ENCODE measurements at places on chromosomes 7 and 10.

GRCh38 chr10:34736976-34737771, 77.9 kb downstream of the PARD3 start:
- DNase-seq: no peak

DNA sequence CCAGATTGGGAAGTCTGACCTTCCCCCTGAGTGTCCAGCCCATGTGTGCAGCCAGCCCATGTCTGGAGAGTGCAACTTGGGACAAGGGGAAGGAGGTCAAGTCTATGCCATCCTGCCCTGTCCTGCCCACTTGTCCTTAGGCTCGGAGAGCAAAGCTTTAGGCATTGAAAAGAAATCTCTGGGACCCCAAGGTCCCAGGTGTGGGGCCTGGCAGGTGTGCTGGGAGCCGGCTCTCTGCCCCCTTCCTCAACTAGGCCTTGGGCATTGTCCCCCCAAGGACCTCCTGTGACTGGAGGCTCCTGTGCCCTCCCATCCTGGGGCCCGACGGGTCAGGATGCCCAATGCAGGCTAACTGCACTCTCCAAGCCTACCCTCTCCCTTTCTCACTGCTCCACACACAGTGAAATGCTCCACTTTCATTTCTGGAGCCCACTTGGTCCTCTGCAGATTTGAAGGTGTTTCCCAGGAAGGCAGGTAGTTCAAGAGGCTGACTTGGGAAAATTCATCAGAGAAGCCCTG, 124.7 kb downstream of the PTPN20 start:
- DNase-seq: peak; percentile 15

DNA sequence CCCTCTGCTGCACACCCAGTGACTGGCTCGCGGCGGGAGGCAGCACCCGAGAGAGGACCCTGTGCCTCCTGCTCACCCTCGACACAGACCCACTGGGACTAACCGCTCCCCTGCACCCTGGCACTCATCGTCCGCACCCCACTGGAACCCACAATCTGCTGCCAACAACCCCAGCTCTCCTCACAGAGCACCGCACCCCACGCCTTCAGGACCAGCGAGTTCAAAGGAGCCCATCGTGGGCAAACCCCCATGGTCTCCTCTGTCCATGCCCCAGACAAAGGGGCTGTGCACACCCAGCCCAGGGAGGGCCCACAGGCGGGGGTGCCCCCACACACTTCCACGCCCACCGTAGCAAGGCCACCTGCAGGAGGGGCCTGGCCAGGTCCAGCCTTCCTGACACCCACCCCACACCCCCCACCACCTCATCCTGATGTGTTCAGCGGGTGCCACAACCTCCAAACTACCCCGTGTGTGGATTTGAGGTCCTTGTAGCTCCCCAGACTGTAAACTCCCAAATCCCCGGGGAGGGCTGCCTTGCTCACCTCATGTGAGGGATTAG, 14.0 kb downstream of the RASGEF1A start:
- DNase-seq: no peak

DNA sequence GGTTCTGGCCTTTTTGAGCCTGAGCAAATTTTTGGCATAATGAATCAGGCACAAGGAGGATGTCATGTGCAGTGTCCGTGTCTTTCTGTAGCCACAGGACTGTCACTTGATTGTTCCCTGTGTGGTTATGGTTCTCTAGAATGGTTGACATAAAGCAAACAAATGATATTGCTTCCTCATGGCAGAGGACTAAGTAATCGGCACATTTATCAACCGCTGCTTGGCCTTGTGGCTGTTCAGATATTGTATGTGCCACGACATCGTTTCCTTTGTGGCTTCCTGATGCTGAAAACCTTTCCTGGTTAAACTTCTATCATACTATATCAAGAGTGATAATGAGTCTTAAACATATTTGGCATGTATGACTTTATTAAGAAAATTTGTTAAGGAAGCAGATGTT, 598.8 kb downstream of the SUGCT start:
- no peak for DNase-seq

GRCh38 chr7:25002786-25003185, 22.8 kb upstream of the OSBPL3 start:
- DNase-seq: no peak

GRCh38 chr10:118901380-118901779, 128.1 kb upstream of the NANOS1 start:
- DNase-seq: no peak

DNA sequence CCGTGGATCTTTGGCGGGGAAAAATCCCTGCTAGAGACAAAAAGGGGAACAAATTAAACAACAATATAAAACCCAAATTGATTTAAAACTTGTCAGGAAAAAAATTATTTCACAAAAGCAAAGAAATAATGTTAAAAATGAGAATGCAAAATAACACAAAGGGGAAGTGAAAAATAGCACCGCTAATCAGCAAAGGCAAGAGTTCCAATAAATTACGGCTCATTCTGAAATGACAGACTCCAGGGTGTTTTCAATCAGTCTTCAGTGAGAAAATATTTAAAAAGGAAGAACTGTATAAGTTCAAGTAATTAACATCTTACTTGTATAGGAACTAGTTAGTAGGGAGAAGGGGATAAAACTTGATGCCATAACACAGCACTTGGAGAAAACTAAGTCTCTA, 336.8 kb downstream of the LRRTM3 start:
- DNase-seq: no peak

DNA sequence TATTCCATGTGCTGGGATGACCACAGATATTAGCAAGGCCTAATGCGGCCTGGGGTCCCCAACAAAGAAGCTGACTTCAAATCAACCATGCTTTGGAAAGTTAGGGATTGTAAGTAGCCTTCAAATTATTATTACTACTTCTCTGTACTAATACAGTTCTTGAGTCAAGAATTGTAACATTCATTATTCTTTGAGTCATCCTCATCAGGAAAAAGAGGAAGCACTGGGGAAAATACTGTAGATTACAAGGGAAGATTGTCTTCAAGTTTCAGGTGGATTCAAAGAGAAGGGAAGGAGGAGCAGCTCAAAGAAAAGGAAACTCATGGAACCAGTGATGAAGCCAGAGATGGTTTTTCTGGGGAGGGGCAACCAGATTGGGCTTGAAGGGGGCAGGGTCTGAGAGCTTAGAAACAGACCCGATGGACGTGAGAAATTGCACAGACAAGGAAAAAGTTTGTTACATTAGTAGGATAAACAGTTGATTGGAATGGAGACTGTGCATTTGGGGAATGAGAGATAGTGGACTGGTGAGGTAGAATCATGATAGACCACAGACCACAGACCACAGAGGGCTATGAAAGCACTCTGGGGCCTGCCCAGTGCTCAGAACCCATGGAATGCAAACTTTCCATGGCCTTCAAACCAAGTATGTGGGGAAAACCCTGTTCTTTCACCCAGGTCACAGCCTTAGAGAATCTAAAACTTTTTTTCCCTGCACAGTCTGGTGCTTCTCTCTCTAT, 209.9 kb downstream of the ZNF365 start:
- no peak for DNase-seq

- no peak for DNase-seq
Observed at GRCh38 chr10:88270871-88271713, 312.0 kb downstream of the RNLS start.

- no peak for DNase-seq
Observed at GRCh38 chr7:26061678-26062603, 90.1 kb upstream of the NFE2L3 start.
